ENCODE measurements at places on chromosomes 13 and 19.

DNA sequence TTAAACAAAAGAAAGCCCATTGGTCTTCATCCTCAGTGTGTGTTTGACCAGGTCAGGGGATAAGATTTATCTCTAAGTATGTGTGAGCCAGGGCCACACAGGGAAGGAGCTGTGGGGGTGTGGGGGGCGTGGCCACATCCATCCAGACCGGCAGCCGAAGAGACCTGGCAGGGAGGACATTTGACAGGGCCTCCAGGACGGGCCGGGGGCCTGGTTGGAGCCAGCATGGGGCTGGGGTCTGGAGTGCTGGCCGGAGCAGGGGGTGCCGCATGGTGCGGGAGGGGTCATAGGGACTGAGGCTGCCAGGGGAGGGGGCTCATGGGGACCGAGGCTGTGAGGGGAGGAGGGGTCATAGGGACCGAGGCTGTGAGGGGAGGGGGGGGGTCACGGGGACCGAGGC lies 20.4 kb upstream of the GNA15 start:
- no peak for DNase-seq

DNA sequence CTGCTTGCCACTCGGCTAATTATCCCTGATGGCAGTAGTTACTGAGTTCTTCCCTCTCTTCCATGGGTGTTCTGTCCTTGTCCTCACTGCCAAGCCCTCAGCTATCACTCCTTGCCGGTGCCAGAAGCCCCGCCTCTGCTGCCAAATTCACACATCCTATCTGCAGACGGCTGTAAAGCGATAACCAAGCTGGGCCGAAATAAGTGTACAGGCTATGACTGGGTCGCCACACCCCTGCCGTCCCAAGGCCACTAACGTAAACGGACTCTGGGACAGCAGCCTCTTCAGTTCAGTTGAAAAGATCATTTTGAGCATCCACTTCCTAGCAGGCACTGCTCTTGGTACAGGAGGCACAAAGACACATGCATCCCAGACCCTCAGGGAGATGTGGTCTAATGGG lies 13.3 kb downstream of the SLC7A1 start:
- DNase-seq, result no peak

GRCh38 chr13:99778500-99778899 lies 193.1 kb downstream of the ZIC5 start:
- no peak for DNase-seq

GRCh38 chr13:112658808-112659207 lies 31.0 kb upstream of the ATP11A start:
- no peak for DNase-seq

- DNase-seq, result no peak
Observed at GRCh38 chr13:47853236-47853635, 147.8 kb downstream of the SUCLA2 start.

DNA sequence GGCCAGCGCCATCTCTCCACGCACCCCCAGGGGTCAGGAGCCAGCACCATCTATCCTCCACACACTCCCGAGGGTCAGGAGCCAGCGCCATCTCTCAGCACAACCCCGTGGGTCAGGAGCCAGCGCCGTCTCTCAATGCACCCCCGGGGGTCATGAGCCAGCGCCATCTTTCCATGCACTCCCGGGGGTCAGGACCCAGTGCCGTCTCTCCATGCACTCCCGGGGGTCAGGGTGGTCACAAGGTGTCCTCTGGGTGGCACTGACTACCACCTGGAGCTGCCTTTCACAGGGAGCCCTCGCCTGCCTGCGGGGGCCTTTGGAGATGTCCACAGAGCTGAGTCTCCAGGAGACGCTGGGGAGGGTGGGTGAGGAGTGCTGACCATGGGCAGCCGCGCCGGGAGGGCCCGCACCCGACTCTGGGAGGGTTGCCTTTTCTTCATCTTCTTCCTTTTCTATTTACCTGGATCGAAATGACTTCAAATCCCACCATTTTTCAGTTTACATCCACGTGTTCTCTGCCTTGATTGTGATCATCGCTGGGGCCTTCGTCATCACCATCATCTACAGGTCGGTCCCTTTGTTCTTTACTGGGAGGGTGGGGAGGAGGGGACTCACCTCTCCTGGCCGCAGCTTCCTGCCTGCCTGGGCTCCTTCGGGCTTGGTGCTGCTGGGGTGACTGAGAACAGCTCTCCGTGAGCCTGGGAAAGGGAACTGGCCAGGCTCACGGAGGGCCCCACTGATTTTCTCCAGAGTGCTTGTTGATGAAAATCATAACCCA lies 19.1 kb downstream of the TEX29 start:
- DNase-seq, result no peak

DNA sequence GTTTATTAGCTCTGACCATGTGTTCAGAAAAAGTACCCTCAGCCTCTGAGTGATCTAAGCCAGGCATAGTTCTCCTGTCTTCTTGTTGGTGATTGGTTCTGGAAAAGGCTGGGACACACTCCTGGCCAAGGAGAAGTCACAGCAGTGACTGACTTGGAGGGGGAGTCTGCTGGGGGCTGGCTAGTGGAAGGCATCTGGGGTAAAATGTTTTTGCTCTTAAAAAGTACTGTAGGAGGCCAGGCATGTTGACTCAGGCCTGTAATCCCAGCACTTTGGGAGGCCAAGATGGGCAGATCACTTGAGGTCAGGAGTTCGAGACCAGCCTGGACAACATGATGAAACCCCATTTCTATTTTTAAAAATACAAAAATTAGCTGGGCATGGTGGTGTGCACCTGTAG lies 21.7 kb downstream of the FAM187B start:
- DNase-seq, result no peak

- DNase-seq, result peak; percentile 15
Observed at GRCh38 chr19:18349524-18350128, 9.2 kb downstream of the PGPEP1 start.

DNA sequence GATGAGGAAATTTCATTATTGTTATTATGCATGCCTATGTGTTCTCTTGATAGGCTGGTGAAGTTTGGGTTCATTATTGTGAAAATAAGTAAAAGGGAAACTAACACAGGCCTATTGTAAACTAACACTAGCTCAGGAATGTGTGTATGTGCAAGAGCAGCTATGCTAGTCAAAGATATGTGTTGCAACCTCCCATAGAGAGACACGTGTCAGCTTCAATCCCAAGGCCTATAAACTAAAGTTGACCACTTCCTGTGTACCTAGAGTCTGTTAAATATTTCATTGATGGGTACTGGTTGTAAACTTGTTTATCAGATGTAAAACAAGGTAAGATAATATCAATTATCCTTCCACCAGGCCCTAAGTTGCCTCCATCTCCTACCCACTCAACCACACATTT lies 44.7 kb upstream of the ZNF30 start:
- DNase-seq, result no peak

DNA sequence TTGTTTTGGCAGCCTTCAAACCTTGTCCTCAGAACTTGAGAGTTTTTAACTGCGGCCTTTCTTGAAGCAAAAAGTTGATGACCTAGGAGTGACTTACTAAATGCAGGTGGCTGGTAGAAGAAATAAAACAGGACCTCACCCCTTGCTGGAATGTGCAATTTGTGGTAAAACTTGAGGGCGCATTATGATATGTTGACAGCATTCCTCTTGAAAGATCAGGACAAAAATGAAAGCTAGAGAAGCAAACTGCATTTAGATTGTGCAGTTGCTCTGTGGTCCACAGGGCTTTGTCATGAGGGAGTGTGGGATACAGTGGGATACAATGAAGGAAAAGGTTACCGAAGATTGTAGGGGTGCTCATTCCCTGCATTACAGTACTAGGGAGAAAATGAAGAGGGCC lies 504.2 kb downstream of the GPC6 start:
- no peak for DNase-seq

GRCh38 chr13:74867460-74867859 lies 614.5 kb downstream of the TBC1D4 start:
- no peak for DNase-seq

DNA sequence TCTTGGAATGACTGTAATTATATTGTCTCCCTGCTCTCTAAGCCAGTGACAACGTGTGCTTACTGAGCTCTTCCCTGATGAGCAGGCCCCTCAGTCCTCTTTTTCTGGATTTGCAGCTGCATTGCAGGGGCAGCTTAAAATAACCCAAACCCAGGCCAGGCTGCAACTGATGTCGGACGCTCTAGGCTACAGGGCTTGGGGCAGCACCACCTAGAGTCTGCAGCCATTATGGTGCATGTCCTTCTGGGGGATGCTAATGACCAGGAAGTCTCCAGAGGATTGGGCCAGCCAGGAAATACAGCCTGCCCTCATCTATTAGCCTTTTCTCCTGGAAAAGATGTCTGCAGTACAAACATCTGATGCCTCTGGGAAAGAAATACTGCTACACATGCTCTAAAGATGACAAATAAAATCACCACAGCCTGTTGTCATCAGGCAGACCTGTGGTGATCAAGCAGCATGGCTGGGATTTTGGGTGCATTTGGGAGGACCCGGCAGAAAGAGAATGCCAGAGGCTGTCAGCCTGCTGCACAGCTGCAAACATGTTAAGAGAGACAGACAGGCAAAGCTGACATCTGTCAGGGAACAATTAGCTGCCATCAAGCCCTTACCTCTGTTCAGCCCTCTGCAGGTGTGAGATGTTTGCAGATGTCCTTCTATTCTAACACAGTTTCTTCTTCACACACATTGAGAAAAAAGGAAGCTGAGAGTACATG lies 51.8 kb downstream of the CCDC70 start:
- no peak for DNase-seq

DNA sequence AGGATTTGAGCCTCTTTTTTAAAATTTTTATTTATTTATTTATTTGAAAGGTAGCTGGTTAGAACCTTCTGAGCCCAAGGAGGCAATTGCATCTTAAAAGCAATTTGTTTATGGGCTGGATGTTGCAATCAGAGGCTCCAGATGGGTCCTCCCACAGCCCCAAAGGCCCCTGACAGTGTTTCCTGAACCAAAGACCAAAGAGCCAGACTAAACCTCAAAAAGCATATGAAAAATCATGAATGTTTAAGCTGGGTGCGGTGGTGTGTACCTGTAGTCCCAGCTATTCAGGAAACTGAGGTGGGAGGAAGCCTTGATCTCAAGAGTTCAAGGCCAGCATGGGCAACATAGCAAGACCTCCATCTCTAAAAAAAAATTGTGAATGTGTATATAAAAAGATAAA lies 67.8 kb upstream of the RGCC start:
- DNase-seq, result no peak

All from stimulated activated CD8-positive, alpha-beta memory T cell treated with anti-CD3 and anti-CD28 coated beads, Interleukin-2, amount 100 ng/mL, for 48 hours (primary cell).